ENCODE measurements at places on chromosomes 6 and 20. TPM values are rescaled to one million over a fixed set of nuclear protein-coding genes. Genes with fewer than 3 reads are reported as not detected.

Gene MAP7
- 0.49 TPM for total RNA-seq

- DNase-seq, result peak; percentile 82
Observed at GRCh38 chr20:44728801-44729443, 13.8 kb downstream of the CCN5 start.

Gene PRPH2
- 0.72 TPM for total RNA-seq

- DNase-seq, result no peak
Observed at GRCh38 chr6:114249522-114249921, 93.3 kb downstream of the HS3ST5 start.

- peak; percentile 35 for DNase-seq
Observed at GRCh38 chr6:49202924-49203536, 260.0 kb downstream of the MMUT start.

DNA sequence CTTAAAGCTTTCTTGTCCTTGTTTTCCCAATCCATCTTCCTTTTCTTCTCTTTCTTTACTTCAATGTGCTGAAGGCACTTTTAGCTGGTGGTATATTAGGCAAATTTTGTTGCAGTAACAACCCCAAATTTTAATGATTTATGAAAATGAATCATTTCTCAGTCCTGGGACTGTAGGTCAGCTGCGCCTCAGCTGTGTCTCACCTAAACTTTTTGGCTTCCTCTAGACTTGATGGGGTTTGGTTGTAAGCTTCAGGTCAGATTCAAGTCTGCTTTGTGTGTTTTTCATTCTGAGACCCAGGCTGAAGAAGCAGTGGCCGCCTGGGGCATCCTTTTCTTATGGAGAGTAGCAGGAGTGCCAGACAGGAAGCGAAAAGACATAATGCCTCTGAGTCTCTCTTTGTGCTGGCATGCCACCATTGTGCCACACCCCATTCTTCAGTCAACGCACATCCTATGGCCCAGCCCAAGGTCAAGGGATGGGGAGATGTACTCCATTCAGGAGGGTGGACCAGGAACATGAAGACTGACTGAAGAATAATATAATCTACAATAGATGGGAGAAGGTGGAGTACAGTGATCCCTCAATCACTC, 28.9 kb upstream of the CD83 start:
- DNase-seq, result no peak

DNA sequence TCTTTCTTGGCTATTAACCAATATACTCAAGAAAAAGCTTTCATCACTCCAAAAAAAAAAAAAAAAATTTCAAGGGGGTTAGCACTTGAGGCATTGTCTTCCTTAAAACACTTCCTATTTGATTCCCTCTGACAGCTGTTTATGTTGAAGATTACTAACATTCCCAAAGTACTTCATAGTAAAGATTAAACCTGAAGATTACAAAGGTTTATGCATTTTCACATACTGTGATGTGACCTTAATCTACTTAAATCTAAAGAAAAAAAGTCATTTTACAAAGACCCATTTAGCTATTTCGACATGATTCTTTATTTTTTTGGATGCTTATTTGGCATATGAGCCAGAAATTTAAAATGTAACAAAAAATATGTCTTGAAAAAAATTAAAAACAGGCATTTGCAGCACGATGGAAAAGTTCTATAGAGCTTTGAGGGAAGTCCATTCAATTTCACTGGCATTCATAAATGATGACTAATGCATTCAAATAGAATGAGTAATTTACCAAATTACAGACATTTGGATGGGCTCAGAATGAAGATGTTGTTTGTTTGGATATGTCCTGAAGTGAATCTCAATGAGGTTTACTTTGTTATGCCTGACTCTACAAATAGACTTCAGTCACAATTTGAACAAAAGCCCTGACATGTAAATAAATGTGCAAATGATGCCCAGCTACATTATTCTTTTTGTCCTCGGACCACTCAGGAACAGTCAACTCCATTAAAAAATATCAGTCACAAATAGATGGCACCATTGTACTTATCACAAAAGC, 674.6 kb upstream of the MARCKS start:
- DNase-seq, result peak; percentile 85

Gene EDN3
- not detected for total RNA-seq

- DNase-seq, result peak; percentile 76
Observed at GRCh38 chr6:105603788-105604586, 201.1 kb upstream of the PREP start.

GRCh38 chr20:34632870-34633452, 43.9 kb downstream of the PIGU start:
- DNase-seq, result no peak

Gene SLC2A4RG
- total RNA-seq, result 31.9 TPM

- no peak for DNase-seq
Observed at GRCh38 chr20:32979201-32979998, 24.8 kb downstream of the SUN5 start.

DNA sequence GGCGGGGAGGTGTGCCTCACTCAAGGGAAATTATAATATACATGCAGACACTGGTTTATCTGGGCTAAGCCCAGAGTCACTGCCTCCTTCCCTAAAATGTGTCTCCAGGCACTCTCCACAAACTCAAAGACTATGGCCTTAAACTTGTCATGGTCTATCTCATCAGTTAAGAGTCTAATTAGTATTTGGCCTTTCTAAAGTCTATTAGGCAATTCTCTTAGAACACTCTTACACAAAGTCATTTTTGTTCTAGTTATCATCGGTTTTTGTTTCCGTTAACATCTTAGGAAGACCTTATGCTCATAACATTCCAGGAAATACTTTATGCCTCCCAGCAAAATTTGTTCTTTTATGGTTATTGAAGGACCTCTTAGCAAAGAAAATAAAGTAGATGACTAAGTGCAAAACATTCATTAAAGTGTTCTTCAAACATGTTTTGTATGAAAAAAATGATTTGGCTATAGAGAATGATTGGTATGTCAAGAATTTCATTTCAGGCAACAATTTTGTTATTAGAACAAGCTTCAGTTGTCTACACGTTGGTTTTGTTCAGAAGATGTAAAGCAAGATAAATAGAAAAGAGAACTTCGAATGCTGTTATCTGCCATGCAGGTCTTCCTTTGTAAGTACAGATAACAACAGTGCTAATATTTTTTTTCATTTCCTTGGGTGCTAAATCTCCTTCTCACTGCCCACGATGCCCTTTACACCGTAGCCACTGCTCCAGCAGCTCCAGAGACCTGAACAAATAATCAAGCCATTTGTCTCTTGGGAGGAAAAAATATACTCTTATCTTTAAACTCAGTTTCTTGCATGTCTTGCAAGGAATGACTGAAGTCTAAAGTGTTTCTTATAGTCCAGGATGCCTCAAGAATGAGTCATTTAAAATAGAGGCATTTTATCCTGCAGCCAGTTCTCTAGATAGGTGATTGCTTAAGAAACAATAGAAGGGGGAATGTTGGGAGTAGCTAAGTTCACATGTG, 170.4 kb downstream of the HTR1B start:
- DNase-seq, result peak; percentile 81

DNA sequence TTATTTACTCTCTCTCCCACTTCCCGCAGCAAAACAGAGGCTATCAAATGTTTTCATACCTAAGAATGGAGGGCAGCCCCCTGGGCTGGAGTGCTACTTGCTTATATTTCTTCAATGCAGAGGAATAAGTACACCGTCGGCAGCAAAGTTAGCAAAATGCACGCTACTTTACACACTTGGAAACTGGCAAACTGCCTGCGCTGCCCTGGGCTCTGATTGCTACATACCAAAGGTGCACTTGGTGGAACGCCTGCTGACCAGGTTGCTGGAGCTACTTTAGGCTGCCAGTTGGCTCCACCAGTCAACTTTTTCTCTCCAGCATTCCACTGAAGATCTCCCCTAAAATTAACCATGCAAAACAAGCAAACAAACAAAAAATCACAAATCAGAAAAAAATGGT, 62.4 kb downstream of the PRSS35 start:
- DNase-seq, result no peak

DNA sequence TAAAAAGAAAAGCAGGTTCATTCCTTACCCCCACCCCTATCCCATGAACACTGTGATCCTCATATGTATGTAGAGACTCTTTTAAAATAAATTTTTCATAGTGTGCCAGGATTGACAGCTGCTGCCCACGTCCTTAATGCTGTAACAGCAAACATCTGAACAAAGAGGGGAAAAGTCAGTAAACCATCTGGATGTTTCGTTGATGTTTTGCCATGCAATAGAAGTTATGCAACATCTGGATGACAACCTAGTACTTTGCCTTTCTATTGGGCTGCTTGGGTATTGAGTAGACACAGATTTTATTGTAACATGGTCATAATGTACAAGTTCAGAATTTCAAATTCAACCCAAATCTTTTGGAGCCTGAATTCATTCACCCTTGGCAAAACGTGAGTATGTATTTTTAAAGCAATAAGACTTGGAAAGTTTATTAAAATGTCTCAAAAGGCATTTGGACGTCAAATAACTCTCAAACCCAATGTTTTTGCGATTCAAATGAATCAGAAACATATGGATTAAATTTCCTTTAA, 500.3 kb downstream of the DHX35 start:
- no peak for DNase-seq

- DNase-seq, result no peak
Observed at GRCh38 chr6:118371955-118372354, 176.1 kb upstream of the PLN start.

Gene DNPH1
- total RNA-seq, result 65.2 TPM

Gene TFAP2C
- total RNA-seq, result 0.08 TPM

DNA sequence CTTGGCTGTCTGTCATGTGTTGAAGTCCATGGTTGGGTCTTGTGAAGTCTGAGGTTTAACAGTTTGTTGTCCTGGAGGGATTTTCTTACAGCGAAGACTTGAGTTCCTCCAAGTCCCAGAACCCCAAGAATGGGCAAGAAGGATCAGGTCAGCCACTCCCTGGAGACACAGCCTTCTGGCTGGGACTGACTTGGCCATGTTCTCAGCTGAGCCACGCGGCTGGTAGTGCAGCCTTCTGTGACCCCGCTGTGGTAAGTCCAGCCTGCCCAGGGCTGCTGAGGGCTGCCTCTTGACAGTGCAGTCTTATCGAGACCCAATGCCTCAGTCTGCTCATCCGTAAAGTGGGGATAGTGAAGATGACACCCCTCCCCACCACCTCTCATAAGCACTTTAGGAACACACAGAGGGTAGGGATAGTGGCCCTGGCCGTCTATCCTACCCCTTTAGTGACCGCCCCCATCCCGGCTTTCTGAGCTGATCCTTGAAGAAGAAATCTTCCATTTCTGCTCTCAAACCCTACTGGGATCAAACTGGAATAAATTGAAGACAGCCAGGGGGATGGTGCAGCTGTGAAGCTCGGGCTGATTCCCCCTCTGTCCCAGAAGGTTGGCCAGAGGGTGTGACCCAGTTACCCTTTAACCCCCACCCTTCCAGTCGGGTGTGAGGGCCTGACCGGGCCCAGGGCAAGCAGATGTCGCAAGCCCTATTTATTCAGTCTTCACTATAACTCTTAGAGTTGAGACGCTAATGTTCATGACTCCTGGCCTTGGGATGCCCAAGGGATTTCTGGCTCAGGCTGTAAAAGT, 43.5 kb downstream of the SIRPA start:
- no peak for DNase-seq

Gene MCUR1
- 7.8 TPM for total RNA-seq

DNA sequence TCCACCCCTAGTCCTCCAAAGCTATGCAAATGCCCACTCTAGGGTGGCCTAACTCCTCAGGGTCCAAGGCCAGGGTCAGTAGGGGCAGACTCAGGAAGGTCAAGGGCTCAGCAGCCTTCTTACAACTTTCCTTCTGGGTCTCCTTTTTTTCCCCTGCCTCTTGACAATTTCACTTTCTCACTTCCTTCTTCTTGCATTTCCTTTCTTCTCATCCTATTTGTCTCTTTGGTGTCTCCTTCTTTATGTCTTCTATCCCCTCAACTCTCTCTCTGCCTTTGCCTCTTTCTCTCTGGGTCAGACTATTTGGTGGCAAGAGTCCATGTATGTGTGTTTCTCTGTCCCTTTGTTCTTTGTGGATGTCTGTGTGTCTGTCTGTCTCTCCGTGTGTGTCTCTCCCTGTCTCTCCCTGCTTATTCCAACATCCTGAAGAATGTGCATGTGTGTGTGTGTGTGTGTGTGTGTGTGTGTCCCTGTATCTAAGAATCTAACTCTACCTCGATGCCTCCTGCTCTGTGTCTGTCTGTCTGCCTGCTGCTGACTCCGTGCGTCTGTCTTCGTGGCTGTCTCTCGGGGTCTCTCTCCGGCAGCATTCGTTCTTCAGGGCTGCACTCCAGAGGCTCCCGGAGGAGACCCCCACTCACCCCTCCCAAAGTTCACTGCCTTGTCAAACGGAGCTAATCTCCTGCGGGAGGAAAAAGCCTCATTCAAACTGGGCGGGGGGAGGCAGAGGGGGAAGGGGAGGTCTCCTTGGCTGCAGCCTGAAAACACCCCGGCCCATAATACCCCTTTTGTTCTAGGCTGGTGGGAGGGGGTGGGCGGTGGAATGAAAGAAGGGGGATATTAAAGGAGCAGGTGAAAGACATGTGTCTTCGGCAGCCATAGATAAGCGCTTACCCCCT, 51.7 kb upstream of the FOXP4 start:
- no peak for DNase-seq

Gene FRK
- 2.0 TPM for total RNA-seq

DNA sequence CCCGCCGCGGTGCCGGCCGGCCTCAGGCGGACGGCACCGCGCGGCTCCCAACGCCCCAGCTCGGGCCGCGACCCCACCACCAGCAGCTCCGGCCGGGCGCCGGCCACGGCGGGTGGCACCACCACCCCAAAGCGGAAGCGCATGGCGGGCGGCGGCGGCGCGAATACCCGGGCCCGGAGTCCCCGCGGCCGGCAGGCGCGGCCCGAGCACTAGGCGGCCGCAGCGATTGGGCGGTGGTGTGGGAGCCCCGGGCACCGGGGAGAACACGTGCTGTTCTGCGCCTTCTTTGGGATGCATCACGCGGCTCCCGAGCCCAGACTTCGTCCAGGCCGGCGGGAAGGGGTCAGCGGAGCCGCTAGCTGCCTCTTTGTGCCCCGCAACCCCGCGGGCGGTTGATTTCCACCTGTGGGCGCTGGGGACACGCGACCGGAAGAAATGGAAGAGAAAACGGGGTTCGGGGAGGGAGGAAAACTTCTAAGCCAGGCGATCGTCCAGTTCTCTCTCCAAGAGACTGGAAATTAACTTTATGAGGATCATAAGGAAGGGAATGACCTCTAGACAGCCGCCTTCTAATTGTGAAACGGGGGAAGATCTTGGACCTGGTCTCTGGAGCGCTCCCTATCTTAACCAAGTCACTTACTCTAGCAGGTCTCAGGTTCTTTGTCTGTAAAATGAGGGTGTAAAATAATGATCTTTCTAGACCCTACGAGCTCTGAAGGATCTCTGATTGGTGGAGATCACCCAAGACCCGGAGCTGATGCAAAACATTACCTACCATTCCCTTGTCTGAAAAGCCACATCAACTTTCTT, at the start of gene EPM2A:
EPM2A (minus strand) TSS at position 165 of the 810 bp plus-strand sequence; CDS start at position 143, 22 bp downstream.
- DNase-seq, result peak; percentile 74

- no peak for DNase-seq
Observed at GRCh38 chr6:132616677-132617076, 7.4 kb downstream of the TAAR2 start.

GRCh38 chr6:42051268-42051653, 937 bp downstream of the TAF8 start:
- no peak for DNase-seq

GRCh38 chr6:116932496-116932895, 55.5 kb downstream of the RFX6 start:
- no peak for DNase-seq

GRCh38 chr6:90500458-90500857, 86.4 kb downstream of the MAP3K7 start:
- no peak for DNase-seq

Gene ADGRB3
- 1.4 TPM for total RNA-seq
